ENCODE measurements at places on chromosomes 1 and 21.

GRCh38 chr1:180151508-180151907 lies 3.2 kb upstream of the QSOX1 start:
- DNase-seq = no peak

DNA sequence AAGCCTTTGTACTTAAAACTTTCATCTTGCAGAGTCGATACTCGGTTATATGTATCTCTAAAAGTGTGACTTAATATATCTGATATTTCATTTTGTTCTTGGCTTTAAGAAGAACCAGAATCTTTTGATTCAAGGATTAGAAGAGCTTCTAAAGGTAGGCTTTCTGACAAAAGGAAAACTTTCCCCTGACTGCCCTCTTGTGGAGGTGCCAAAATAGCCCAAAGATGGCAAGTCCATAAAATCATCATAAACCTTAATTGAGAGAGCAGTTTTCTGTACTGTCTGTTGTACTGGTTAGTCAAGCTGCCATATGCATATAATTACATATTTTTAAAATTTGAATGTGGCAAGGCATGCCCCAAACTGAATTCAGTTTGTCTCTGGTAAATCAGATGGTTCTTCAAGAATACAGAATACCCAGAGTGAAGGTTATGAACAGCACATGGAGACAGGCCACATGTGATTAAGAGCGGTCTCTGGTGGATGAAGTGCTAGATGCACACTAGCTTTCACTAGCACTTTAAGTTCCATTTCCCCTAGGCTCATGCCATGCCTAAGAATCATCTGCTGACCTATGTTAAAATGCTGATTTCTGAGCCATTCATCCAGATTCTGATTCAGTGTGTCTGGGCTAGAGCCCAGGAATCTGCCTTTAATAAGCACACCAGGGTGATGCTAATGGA lies 27.7 kb upstream of the ELAVL4 start:
- DNase-seq = no peak

DNA sequence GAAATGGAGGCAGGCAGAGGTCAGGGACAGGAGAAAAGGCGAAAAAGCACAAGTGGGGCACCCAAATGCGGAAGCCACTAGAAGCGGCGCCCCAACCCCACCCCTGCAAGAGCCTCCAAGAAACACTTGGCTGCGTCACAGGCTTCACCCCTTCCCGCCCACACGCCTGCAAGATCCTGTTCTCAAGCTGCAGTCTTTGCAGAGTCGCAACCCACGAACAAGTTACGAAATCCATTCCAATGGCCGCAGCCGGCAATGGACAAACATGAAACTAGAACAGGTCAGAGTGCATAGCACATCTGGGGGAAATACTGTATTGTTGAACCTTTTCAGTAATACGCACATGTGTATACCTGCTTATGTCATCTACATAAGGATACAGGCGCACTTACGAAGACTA lies 103.6 kb downstream of the PSMG1 start:
- peak; percentile 87 for DNase-seq

GRCh38 chr1:221316491-221317056 lies 425.3 kb downstream of the DUSP10 start:
- DNase-seq = no peak

- no peak for DNase-seq
Measured at GRCh38 chr1:63124666-63125191, 197.6 kb upstream of the FOXD3 start.

GRCh38 chr21:34736116-34736874 lies 67.5 kb downstream of the CLIC6 start:
- no peak for DNase-seq

- DNase-seq = peak; percentile 88
Measured at GRCh38 chr1:40315239-40315794, 1.8 kb downstream of the COL9A2 start.

- DNase-seq = no peak
Measured at GRCh38 chr1:184604152-184604900, 150.3 kb downstream of the EDEM3 start.

DNA sequence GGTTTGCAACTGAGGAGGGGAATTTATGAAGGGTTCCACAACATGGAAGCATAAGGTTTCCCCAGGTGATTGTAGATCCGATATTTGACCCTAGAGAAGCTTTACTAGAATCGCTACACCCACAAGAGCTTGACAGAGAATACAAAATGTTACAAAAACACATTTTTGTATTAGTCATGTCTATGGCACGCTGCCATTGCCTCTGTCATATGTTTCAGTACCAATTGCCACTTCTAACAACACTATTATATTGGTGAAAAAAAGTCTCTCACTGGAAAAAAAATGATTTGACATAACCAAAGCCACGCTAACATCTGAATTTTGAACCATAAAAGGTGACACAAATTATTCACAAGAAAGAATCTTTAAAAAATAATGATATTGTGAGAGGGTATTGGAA lies 214.5 kb downstream of the KCNT2 start:
- DNase-seq = no peak

- no peak for DNase-seq
Measured at GRCh38 chr1:230728710-230729392, 14.9 kb upstream of the AGT start.

DNA sequence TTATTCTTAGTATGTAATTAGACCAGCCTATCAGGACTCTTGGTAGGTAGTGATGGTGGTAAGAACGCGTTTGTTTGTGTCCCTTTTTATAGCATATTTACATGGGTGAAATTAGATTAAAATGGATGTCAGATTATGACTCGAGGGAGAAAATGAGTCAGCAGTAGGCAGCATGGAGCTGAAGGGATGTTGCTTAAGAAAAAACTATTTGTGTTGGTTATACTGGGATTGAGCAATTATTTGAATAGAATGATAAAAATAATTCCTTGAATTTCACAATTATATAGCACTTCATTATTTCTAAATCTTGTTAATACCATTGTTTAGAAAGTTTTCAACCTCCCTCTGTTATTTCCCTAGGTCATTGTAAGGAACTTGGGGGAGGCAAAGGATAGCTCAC lies 348.8 kb downstream of the RYR2 start:
- no peak for DNase-seq

DNA sequence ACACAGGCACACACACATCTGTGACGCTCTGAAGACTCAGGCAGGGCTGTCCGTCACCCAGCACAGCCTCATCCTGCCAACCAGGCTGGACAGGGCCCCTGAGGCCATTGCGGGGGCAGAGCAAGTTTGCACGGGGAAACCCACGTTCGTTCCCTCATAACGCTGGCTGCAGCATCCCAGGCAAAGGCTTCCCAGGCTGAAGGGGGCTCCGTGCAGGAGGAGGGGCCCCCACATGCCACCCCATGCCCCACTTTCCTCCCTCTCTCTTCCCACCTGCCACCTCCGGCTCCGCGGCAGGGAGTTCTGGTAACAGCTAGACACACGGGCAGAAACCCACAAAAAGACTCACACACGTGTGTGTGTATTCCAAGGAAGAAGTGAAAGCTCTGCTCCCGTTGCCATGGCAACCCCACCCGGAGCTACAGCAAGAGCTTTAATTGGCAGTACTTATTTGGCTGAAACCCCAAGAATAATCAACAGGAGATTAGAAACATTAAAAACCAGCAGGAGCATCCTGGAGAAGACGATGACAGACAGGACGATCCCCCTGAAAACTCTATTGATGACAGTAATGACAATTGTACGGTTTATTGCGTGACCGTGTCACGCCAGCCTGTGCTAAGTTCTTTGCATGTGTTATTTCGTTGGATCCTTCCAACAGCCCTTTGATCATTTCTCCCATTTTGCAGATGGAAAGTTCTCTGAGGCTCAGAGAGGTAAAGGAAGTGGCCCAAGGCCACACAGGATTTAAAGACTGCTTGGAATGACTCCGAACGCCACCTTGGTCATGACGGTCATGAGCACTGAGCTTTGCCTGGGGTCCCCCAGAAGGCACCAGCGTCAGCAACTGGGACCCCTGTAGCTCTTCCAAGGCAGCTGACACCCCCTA lies 247.1 kb downstream of the NPHP4 start:
- DNase-seq = peak; percentile 40

DNA sequence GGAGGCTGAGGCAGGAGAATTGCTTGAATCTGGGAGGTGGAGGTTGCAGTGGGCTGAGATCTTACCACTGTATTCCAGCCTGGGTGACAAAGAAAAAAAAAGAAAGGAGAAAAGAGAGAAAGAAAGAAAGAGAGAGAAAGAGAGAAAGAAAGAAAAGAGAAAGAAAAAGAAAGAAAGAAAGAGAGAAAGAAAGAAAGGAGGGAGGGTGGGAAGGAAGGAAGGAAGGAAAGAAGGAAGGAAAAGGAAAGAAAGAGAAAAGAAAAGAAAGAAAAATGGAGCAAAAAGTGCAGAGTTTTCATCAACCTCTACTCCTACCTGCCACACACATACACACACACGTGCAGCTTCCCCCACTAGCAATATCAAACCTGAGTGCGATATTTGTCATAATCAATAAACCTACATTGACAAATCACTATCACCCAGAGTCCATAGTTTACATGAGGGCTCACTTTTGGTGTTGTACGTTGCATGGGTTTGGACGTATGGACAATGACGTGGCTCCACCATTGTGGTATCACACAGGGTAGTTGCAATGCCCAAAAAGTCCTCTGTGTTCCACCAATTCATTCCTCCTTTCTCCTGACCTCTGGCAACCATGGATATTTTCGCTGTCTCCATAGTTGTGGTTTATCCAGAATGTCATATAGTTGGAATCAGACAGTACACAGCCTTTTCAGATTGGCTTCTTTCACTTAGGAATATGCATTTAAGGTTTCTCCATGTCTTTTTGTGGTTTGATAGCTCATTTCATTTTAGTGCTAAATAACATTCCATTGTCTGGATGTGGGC lies 36.5 kb downstream of the EVA1C start:
- DNase-seq = no peak

GRCh38 chr1:244349581-244350001 lies 102.1 kb downstream of the ADSS2 start:
- no peak for DNase-seq

DNA sequence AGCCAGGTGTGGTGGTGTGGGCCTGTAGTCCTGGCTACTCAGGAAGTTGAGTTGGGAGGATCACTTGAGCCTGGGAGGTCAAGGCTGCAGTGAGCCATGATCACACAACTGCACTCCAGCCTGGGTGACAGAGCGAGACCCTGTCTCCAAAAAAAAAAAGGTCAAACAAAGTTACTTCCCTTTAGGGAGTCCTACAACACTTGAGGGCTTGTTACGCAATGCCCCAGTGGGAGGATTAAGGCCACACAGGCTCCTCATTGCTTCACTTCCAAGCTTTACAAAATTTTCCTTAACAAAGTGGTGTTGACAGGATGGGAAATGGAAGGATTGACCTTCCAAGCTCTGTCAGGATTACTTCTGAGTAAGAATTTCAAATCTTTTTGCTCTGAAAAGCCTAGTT lies 6.2 kb upstream of the EXTL1 start:
- DNase-seq = no peak

DNA sequence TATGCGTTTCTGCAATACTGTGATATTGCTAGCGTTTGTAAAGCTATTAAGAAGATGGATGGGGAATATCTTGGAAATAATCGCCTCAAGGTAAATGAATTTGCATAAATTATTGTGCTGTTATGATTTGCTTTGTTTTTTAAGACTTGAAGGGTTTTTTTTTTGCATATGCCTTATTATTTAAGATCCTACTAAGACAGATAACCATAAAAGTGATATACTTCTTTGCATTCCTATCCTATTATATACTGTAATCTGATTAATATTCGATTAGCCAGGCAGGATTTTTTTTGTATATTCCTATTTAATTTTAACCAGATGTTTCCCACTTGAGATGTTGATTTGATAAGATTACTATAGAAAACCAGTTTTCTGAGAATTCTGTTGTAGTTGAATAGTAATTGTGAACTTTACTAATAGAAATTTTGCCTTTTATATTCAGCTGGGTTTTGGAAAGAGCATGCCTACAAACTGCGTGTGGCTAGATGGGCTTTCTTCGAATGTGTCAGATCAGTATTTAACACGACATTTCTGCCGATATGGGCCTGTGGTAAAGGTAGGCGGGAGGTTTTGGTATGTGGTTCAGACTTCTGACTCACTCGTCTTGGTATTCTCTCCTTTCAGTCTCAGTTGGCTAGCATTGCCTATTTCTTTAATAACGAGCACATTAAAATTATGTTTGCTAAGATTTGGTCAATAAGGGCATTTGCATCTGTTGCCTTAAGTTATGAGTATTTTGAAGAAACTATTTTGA lies 56.8 kb downstream of the ZBTB17 start:
- no peak for DNase-seq

DNA sequence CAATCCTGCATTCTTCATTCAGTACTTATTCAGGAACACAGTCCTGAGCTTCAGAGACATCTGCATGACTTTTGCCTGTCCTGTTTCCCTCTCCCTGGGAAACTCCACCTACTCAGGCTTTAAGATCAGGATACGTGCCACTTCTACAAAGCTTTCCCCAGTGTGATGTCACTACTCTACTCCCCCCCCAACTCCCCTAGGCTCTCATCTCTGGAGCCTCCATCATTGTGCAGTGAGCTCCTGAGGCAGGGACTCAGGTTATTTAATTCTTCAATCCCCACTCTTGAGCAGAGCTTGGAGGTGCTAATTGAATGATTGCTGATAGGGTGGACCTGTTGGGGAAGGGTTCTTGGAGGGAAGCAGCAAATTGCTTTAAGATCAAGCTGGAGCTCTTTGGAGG lies 1.2 kb downstream of the NT5C1A start:
- no peak for DNase-seq

DNA sequence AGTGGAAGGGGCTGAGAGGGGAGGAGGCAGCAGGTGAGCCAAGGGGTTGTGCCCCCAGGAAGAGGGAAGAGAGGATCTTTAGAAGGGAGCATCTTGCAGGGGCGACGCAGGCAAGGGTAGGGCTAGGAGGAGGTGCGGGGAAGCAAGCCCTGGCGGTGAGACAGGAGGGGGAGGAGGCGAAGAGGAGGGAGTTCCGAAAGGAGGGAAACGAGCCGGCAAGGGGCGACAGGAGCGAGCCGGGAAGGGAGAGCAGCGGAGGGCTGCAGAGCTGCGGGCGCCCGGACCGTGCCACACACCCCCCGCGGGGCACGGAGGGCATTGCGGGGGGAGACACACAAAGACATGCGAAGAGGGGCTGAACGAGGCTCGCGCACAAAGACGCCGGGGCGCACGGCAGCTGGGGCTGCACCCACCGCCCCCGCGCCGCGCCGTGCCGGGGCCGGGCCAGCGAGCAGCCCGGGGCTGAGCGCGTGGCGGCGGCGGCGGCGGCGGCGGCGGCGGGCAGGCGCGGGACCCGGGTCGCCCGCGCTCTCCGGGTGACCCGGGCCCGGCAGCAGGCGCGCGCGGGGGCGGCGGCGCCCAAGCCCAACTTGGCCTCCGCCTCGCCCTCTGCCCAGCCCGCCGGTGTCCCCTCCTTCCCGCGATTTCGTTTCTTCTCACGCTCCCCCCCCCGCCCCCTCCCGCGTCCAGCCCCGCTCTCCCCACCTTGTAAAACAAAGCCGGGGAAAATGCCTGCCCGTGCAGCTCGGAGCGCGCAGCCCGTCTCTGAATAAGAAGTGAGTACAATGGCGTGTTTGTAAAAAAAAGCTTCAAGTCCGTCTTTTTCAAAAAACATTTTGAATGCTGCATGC lies at the start of gene KCNK2:
Gene KCNK2, plus strand, starts transcription at position 206 of the 851 bp plus-strand sequence. CDS start 649 bp downstream, outside the sequence.
- DNase-seq = peak; percentile 31
